ENCODE measurements at places on chromosomes 4 and X.

- DNase-seq = no peak
Measured at GRCh38 chrX:39613482-39613995, 484.2 kb downstream of the BCOR start.

DNA sequence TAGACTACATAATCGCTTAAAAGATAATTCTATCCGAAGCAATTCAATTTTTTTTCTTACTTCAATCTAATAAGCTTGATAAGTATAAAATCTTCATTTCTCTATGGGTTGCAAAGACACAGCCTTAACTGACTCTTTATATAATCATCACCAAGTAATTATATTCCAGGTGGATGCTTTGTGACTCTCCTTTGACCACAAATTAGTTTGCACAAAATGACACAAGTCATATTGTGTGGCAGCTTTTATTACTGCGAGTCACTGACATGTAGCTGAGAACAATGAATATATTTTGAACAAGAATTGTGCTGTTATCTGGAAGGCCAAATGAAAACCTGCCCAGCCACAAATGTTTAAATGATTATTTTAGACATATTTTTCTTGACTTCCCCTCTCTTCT is 1727.8 kb downstream of the ARAP2 start:
- DNase-seq = no peak

DNA sequence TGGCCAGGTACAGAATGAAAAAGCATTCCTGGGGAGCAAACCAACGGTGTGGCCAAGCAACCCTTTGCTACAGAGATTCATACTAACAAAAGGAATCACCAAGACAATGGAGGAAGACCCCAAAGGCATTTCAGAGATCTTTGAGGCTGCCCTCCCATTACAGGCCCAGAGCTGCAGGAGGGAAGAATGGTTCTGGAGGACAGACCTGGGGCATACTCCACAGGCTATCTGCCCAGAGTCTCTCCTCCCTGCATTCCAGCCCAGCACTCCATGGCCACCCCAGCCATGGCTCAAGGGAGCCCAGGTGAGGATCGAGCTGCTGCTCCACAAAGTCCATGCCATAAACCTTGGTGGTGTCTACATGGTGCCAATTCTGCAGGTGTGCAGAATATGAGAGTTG is 81.9 kb downstream of the ATP11C start:
- DNase-seq = no peak

DNA sequence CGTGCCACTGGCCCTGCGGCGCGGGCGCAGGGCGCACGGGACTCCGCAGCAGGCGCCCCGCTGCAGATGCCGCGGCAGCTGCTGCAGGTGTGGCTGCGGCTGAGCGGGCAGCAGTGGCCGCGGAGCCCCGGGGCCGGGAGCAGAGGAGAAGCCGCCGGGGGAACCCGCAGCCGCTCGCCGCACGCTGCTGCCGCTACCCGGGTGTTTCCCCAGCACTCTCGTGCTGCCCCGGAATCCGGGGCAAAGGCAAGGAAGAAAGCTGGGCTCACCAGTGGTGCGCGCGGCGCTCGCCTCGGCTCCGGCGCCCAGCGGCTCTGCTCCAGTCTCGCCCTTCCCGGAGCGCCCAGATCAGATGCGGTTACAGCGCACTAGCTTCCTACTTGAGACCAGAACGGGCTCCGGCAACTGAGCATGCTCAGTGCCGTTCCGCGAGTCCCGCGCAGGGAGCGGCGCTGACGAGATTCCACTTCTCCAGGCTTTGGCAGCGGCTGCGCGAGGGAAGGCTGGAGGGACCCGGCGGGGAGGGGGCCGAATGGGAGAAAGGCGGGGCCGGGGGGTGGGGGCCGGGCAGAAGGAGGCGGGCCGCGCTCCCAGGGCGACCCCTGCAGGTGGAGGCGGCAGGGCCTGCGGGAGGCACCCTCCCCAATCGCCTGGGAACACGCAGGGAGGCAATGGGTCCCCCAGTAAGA is at the start of gene APBB2:
Gene APBB2 (minus strand): TSS at position 407 of the 689 bp plus-strand sequence. CDS start 181,288 bp downstream, outside the sequence.
- DNase-seq = peak; percentile 90

DNA sequence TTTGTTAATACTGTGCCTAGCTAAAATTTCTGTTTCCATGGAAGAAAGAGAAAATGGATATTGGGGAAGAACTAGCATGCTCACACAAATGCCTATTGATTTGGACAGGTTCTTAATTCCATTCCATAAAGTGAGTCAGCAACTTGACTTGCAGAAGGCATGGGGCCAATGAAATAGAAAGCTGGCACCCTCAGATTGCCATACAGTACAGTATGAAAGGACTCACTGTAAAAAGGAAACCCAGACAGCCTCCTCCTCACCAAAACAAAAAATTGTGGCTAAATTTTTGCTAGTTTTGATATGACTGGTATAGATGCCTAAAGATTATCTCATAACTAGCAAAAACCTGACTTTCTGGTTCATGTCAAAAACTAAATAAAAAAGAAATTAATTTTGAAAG is 11.2 kb upstream of the TAB3 start:
- no peak for DNase-seq

DNA sequence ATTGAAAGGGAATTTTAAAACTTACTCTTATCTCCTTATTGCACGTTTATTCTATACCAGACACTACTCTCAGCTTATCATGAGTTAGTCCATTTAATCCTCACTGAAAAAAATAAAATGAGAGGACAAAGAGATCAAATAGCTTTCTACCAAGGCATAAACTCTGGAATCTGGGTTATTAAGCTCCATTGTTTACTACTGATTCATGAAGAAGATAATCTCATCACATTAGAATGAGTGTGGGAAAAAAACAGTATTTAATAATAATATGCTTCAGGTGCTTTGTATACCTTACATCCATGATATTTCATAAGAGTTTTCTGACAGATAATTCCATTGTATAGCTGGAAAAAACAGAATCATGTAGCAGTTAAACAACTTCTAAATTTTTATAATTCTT is 1092.6 kb downstream of the TECRL start:
- no peak for DNase-seq

DNA sequence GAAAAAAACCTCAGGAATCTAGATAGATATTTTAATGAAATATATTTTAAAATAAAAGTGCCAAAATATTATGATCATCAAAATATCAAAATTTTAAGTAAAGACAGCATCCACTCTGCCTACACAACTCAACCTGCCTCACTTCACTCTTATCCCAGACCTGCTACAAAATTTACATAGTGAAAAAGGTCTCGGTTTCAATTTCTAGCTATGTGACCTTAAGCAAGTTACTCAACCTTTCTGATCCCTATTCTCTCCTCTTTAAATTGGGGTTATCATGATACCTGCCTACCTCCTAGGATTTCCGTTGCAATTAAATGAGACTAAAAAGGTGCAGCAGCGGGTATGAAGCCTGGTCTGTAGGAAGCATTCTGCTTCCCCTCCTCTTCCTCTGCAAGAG is 72.9 kb downstream of the FAM114A1 start:
- no peak for DNase-seq

- DNase-seq = peak; percentile 77
Measured at GRCh38 chr4:145734576-145735346, 54.8 kb downstream of the C4orf51 start.

DNA sequence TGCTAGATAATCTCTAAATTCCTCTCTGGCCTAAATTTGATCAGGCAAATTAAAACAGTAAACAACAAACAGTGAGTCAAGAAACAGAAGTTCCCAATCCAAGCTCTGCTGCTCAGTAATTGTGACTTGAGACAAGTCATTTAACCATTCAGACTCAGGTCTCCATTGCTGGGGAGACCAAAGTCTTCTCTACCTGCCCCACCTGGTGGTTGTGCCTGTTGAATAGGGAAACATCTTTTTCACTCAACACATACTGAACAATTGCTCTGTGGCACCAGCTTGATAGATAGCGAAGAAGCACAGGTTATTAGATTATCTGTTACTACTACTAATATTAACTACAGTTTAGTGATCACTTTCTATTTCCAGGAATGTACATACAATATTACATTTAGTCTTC is 112.1 kb upstream of the EOLA2 start:
- DNase-seq = no peak

DNA sequence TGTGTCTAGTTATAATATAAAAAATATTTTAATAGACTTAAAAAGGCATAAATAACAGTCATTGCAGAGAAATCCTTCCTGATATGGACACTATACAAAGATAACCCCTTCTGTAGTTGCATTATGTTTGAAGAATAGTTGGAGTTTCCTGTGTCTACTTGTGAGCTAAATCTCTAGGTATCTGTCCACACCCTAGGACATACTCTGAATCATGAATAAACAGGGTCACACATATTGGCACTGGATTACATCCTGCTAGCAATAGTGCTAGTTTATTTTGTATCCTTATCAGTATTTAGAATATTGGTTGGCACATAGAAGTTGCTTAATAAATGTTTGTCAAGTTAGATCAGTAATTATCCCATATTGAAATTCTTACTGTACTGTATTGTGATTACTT is 173.9 kb downstream of the GRXCR1 start:
- DNase-seq = no peak

DNA sequence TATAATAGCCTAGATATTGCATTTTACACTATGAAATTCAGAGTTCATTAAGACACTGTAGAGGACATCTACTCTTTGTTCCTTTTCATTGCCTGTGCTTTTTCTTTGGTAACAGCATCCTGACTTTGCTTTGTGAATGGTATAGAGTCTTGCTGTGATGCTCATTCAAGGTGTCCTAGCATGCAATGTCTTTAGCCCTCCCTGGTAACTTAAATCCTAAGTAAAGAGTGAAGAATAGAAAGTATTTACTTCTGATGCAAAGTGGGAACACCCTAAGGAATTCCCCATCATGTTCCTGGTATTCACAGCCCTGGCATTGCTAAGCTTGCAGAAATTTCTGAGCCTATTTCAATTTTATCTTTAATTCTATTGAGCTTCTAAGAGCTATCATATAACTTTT is 400.1 kb downstream of the FAT4 start:
- DNase-seq = no peak

GRCh38 chrX:31459361-31459760 is 387.5 kb upstream of the FTHL17 start:
- DNase-seq = no peak

- no peak for DNase-seq
Measured at GRCh38 chr4:3766036-3766784, at the start of gene ADRA2C. Gene ADRA2C (plus strand): TSS chr4:3766385. CDS start chr4:3766607, 222 bp downstream.

DNA sequence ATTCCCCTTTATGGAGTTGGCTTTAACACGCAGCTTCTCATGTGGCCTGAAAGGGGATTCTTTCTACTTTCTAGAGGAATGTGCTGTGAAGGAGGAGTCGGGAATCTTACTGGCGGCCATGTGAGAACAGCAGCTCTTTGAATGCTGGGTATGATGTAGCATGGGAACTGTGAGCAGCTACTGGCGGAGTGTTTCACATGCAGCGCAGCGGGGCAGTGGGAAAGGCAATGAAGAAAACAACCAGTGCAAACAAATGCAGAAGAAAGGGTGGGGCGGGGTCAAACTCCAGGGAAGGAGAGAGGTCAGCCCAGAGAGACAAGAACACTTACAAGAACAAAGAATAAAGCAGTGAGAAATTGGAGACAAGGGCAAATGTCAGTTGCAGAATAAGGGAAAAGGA is 363.8 kb upstream of the FTHL17 start:
- no peak for DNase-seq

DNA sequence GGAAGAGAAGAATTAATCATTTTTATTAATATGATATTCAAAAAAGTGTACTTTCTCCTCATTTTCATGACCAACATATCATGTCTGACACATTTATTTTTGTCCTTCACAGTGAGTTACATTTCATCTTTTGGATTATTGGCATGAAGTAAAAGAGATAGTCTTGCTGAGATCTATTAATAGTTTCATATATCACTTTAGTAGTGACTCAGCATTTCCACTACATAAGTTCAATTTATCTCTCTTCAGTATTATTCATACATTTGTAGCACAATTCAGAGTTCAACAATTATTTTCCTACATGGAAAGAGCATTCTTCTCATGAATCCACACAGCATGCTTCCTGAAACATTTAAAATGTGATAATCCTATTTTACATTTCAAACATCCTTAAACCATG is 1461.1 kb downstream of the TECRL start:
- DNase-seq = no peak

- DNase-seq = peak; percentile 78
Measured at GRCh38 chr4:40316333-40316781, 18.8 kb upstream of the CHRNA9 start.

DNA sequence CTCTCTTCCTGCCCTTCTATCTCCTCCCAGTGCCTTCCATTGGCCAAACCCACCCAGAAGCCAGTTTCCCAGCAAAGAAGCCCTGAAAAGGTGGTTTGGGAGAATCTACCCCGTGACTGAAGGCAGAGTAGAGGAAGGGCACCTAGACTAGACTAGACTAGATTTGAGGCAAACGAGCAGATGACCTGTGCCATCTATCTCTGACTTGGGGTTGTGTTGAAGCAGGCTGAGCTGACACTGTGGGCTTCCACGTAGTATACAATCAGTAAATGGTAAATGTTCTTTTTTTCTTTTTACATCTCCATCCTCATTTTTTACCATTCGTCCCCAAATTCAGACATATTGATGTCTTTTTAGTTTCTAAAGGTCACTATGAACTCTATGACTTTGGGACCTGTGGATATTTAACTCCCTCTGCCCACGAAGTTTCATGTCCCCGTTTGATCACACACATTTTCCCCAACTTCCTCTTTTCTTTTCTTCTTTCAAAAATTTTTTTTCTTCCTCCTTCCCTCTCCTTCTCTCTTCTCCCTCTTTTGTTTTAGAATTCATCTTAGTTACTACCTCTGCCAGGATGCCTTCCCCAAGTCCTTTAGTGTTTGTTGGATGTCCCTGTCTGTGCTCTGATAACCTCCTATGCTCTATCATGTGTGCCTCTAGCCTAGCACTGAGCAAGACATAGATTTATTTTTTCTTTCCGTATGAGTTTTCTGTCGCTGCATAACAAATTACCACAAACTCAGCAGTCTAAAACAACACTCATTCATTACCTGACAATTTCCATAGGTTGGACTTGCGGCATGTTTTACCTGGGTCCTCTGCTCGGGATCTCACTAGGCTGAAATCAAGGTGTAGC is 6.2 kb upstream of the AFF1 start:
- no peak for DNase-seq

DNA sequence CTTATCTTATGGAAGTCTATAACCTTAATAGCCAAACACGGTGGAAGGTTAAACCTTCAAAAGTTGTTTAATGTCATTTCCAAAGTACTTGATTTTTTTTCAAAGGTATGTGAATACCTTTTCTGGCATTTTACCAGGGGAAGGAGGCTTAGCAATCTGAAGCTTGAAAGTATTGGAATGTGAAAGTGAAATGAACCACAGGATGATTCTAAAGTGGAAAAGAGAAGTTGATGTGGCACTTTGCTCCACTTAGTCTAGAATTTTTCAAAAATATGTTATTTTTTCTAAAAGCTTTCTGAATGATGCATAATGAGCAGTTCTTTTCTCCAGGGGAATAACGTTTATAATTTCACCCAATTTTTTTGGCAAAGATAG is 19.2 kb downstream of the PI4K2B start:
- DNase-seq = no peak

Data from kidney capillary endothelial cell (primary cell).